ENCODE measurements at places on chromosomes 6 and 20. TPM values are rescaled to one million over a fixed set of nuclear protein-coding genes. Genes with fewer than 3 reads are reported as not detected.

The ARFGEF3 gene
- 0.51 TPM for polyA plus RNA-seq

The ARMH2 gene
- not detected for polyA plus RNA-seq

GRCh38 chr20:47664744-47665143 is 120.5 kb downstream of the SULF2 start:
- DNase-seq = no peak

DNA sequence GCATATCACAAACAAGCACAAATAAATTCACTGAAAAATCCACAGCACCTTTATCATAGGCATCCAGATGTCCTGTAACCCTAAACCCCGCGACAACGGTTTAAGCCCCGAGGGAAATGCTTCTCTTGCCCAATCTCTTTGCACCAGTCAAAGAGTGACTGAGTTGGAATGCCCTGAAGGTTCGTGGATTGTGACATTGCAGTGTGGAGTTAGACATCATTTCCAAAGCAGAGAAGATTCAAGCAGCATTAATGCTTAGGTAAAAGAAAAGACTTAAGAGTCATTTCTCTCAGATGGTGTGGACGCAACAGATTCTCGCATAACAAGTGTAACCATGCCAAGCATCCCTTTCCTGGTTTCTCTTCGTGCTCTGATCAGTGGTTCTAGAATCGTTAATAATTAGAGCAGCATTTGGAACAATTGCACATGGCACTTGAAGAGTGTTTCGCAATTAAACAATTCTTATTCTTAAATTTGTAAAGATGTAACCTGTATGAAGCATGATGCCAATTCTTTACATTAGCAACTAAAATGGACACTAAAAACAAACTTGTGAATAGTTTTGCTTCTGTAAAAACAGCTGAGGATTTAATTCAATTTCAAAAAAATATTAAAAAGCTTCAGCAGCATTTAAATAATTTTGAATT is 121.6 kb downstream of the HIVEP2 start:
- peak; percentile 61 for DNase-seq

- no peak for DNase-seq
These were observed 54.6 kb upstream of the POLR1H start for GRCh38 chr6:30006170-30007131.
